ENCODE measurements at places on chromosomes 16 and 17.

GRCh38 chr17:19399750-19400450, 11.1 kb upstream of the RNF112 start:
- no peak for DNase-seq

DNA sequence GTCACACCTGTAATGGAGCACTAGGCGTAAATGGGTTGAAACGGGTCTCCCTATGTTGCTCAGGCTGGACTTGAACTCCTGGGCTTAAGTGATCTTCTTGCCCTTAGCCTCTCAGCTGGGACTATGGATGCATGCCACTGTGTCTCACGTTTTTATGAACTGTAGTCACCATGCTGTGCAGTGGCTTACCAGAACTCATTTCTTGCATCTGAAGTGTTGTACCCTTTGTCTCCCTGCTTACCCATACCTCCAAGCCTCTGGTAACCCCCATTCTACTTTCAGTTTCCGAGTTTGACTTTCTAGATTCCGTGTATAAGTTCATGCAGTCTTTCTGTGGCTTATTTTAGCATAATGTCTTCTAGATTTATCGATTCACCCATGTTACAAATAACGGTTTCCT, 7.7 kb downstream of the PYCARD start:
- no peak for DNase-seq

DNA sequence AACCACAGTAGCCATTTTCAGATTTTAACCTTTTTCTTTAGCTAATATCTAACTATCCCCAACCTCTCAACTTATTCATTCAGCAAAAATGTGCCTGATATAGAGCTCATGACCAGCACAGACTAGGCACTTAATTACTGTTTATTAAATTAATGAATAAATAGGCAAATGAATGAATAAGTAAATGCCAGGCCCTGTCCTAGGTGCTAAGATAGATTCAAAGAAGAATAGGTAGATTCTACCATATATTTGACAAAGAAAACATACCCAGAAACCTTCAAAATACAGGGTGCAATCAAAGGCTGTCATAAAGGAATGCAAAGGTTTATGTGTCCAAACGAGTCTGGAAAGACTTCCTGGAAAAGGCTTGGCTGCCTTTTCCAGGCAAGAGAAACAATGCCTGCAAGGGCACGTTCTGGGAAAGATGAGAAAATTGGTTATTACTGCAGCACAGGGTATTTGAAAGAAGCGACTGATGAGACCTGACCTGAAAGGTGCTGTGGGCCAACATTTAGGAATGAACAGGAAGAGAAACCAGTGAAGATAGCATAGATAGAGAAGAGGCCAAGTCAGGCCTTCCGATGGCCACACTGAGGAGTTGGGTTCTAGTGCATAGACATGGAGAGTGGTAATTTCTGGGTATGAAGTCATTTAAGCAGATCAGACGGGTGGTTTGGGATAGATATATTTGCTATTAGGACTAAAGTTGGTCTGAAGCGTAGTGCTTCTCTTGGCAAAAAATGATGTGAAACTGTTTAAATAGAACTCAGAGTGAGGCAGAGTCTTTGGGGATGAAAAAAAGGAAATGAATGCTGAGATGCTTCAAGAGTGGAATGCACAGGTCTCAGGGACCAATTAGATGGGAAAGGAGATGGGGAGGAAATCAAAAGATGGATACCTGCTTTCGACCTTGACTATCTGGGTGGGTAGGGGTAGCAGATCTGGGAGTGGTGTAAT, 11.4 kb upstream of the CCL2 start:
- DNase-seq = no peak

DNA sequence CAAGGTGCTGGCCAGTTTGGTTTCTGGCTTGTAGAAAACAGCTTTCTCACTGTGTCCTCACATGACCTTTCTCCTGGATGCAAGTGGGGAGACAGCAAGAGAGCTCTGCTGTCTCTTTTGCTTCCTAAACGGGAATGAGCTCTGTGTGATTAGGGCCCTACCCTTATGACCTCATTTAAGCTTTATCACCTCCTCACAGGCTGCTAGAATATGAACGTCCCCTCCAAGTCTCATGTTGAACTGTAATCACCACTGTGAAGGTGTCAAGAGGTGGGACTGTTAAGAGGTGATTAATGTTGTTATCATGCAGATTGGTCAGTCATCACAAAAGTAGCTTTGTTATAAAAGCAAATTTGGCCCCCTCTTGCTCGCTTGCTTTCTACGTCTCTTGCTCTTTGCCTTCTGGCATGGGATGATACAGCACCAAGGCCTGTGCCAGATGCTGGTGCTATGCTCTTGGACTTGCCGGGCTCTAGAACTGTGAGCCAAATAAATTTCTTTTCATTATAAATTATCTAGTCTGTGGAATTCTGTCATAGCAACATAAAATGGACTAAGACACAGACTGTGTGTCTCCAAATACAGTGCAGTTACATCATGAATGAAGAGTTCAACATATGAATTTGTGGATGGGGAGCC, 14.8 kb upstream of the POLR3E start:
- no peak for DNase-seq

DNA sequence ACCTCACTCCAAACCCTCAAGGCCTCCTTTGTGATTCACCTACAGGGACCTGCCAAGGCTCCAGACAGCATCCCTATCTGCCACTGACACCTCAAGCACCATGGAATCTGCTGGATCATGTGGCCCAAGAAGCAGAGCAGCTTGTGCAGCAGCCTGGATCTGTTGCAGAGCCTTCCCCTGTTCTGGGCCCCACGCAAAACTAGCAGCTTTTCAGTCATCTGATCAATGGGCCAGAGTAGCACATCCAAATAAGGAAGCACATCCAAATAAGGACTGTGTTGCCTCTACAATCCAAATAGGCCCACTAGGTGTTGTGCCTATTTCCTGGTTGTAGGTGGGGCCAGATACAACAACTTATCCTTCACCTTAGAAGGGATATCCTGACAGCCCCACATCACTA, 97.1 kb upstream of the GNAO1 start:
- DNase-seq = no peak
